Nucleus accumbens (tissue), 56 donors: ENCODE measurements at places on chromosomes 5 and 9.

DNA sequence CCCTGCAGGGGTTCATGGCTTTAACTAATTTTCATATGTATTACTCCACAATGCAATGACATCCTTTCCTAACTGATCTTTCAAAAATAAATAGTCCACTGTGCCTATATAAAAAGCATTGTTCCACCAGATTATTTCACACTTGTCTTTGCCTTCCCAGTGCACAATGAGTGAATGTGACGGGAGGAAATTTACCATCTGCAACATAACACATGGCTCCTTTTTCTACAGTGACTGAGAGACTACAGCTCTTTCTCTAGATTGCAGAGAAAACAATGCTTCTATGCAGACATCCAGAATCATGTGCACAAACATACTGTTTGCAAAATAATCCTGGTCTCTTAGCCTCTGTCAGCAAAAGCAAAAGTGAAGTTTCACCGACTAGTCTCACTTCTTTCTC is 483.7 kb upstream of the PIK3R1 start:
- DNase-seq, result no peak

DNA sequence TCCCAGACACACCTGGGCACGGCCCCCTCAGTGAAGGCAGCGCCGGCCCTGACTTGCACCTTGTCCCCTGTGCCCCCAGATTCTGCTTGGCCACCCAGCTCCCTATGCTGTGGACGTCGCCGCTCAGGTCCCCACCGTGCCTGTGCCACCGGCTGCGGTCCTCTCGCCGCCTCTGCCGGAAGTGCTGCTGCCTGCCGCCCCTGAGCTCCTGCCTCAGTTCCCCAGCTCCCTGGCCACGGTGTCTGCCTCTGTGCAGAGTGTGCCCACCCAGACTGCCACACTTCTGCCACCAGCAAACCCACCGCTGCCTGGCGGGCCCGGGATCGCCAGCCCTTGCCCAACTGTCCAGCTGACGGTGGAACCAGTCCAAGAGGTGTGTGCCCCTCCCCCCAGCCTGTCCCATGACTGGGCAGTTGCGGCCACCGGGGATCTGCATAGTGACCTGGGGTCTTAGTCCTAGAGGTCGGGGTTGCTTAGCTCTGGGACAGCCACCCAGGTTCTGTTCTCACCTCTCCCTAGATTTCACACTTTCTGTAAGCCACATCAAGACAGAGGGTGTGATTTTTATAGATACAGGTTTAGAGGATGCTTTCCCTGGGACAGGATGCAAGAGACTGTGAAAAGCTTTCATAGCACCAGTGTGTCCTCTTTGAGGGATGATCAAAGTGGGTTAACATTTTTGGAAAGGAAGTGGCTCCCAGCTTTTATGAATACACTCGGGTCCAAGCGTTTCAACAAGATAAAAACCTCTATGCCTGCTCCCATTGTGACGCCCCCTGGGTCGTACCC is 78.0 kb downstream of the WNK2 start:
- DNase-seq, result no peak

GRCh38 chr9:4131946-4132345 is 167.9 kb downstream of the GLIS3 start:
- DNase-seq, result no peak

DNA sequence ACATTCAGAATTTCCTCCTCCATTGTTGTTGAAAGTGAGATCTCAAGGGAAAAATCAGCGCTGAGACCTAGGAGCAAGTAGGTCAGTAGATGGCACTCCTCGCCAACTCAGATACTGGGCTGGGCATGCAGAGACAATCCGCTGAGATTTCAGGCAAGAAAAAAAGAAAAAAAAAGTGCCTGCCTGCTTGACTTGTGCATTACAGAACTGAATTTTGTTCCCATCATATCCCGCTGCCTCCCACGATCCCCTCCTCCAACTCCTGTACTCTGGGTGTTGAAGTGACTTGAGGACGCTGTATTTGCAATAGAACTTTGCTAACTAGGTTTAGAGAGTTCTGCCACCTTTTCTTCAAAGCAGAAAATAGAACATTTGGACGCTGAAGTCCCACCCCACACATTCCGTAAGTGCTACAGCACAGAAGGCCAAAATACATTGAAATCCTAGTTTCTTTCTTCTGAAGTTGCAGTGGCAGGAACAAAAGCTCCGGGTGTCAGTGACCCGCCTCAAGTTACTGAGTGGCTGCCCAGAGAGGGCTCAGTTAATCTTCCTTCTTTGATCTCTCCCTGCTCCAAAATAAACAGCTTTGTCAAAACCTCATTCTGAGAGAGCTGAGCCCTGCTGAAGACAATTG is 265.8 kb downstream of the MLLT3 start:
- peak; percentile 45 for DNase-seq

DNA sequence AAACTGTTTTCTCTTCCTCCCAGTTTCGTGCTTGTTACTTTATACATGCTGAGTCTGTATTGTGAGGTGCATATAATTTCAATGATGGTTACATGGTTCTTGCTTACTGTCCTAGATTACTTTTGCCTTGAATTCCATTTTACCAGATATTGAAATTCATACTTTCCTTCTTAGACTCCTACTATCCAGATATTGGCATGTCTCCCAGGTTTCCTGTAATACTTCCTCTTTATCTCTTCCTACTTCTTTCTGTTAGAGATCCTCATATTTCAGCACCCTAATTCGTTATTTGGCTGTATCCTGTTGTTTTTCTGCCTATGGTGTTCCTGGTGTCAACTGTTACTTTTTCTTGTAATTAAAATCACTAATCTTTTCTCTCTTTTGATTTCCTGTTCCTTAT is 522.1 kb downstream of the CCDC171 start:
- no peak for DNase-seq

- no peak for DNase-seq
Observed at GRCh38 chr9:81827616-81828296, 100.5 kb upstream of the SPATA31D4 start.

DNA sequence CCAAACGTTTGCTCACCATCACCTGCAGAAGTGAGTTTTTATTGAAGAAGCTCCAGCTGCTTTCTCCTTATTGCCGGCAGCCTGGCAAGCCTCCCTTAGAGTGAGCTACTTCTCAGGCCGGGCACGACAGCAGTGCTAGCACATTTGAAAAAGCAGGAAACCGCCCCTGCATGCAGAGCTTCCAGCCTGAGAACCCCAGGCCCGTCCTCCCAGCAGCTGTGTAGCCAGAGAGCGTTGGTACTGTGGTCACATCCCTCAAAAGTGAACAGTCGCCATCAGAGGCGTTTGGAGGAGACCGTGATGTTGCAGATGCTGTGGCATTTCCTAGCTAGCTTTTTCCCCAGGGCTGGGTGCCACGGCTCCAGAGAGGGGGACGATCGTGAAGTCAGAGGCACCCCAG is 23.5 kb downstream of the SLC25A25 start:
- peak; percentile 48 for DNase-seq

DNA sequence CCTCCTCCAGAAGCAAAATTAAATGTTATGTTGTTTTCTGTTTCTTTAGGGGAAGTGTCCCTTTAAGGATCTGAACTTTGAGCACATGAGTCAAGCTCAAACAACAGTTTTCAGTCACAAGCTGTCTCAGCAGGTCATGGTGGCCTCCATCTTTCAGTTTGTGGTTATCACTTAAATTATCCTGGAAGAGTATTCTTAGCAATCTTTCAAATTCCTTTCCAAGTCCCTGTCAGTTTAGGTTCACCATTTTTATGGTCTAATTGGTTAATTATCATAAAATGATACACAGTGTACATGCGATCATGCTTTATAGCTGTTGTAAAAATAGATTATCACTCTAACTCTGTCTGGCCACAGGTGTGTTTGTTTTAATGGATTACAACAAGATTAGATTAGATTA is 43.1 kb upstream of the SELENOP start:
- no peak for DNase-seq

DNA sequence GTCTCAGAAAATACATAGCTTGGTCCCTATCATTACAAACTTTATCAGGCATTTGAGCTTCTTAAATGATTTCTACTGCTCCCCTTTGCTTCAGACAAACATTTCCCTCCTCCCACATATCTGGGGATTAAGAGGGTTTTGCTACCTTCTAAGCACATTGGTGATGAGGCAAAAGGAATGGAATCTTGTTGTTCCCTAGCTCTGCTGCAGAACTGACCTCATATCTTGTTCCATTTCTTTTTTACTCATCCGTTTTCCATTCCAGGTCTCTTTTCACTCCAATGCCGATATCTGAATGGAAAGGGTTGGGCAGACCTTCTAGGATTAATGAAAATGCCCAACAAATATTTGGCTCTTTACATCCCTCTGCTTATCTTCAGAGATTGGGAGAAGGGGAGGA is 444.6 kb downstream of the ZNF608 start:
- DNase-seq, result no peak

DNA sequence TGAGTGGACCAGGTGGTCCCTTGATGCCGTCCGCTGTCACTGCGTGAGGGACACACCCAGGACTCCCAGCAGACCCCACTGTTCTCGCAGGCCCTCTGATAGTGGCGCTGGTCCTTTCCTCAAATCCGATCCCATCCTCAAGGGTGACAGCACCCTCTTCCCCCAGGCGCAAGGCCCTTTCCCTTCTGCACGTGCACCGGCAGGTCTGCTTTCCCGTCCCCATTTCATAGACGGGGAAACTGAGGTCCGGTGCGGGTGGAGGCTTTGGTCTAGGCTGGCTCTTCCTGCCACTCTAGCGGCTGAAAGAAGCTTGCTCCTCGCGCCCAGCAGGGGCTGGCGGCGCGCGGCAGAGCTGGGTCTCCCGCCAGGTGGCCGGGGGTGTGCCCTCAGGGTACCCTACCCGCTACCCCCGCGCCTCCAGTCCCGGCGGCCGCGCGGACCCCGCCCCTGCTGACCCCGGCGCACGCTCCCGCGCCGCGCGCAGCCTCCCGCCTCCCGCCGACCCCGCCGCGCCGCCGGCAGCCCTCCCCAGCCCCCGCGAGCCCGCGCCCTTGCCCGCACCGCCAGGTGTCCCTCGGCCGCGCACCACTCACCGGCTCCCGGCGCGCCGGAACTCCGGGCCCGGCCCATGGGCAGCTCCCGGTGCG is 453 bp downstream of the RASGEF1C start:
- DNase-seq, result peak; percentile 60

DNA sequence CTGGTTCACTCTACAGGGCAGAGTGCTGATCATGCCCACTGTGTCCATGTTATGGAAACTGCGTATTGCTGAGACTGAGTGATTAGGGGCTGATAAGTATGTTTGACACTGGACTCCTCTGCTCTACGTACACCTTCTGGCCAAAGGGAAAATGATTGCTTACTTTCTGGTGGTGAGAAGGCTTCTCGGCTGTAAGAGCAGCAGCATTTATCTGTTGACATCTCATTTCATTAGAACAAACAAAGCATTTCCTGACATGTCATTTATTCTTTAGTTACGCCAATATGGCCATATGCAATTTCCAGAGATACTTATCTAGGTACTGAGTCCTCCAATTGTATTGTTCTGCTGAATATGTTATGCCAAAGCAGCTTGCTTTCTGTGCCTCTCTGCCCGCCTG is 5.6 kb downstream of the FAXDC2 start:
- DNase-seq, result no peak

- DNase-seq, result no peak
Observed at GRCh38 chr9:37295796-37296195, 126.7 kb upstream of the GRHPR start.

DNA sequence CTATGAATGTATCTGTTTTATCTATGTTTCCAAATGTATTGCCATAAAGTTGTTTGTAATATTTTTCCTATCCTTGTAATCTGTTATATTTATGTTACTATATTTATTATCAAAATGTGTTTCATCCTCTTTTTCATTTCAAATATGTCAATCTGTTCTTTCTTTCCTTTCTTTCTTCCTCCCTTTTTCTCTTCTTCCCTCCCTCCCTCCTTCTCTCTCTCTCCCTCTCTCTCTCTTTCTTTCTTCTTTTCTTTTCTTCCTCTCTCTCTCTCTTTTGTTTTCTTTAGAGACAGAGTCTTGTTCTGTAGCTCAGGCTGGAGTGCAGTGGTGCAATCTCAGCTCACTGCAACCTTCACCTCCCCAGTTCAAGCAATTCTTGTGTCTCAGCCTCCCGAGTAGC is 91.3 kb downstream of the GTF3C4 start:
- DNase-seq, result no peak

- DNase-seq, result no peak
Observed at GRCh38 chr5:44565902-44566301, 176.7 kb upstream of the FGF10 start.

DNA sequence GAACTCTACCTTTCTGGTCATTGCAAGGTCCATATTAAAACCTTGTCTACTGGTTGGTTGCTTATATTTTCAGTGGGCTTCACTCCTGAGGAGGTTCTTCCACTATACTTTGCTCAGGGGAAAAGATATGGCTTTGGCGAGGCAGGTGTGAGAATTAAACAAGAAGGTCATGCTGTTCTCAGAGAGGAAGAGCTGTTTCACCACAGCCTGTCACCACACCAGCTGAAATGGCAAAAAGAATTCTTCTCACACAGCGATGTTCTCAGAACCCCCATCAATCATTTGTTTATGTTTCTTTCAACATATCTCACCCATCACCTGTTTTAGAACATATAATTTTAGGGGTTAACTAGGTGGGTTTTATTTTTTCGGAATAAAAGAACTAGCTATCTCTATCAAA is 38.6 kb downstream of the CAPSL start:
- no peak for DNase-seq

- DNase-seq, result no peak
Observed at GRCh38 chr5:6943197-6944112, 230.2 kb downstream of the TENT4A start.

DNA sequence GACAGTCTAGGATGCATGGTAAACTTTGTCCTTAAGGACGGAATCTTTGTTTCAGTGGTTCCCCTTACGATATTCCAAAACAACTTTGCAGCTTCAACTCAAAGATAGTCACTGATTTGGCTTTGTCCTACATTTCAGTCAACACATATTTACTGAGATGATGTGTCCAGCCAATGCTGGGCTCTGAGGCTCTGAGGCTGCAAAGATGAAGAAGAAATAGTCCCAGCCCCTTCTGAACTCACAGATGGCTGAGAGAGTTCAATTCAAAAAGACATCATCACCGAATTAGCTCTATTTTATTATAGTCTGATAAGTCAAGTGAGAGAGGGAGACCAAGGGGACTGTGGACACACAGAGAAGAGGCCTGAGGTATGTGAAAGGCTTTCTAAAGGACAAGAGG is 544.0 kb downstream of the ACTL7B start:
- DNase-seq, result no peak

- DNase-seq, result no peak
Observed at GRCh38 chr5:54656261-54656728, 138.7 kb downstream of the SNX18 start.

DNA sequence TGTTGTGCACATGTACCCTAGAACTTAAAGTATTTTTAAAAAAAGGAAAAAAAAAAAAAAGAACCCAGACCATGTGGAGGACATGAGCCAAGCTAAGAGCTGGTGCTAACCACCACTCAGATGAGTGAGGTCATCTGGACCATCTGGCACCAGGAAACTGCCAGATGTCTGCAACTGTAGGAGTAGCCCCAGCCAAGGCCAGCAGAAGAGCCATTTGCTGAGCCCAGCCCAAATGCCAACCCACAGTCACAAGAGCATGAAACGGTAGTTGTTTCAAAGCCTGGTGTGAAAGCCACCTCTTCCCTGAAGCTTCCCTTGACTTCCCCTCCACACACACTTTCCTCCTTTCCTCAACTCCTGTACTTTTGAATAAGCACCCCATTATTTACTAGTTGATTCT is 69.2 kb upstream of the FCN1 start:
- no peak for DNase-seq
